BE2C (cell line): ENCODE measurements at places on chromosomes 6 and 20.

- DNase-seq: no peak
These were observed 6.6 kb downstream of the GMPR start for GRCh38 chr6:16244869-16245451.

GRCh38 chr20:3461211-3461771, 9.5 kb upstream of the ATRN start:
- no peak for DNase-seq

DNA sequence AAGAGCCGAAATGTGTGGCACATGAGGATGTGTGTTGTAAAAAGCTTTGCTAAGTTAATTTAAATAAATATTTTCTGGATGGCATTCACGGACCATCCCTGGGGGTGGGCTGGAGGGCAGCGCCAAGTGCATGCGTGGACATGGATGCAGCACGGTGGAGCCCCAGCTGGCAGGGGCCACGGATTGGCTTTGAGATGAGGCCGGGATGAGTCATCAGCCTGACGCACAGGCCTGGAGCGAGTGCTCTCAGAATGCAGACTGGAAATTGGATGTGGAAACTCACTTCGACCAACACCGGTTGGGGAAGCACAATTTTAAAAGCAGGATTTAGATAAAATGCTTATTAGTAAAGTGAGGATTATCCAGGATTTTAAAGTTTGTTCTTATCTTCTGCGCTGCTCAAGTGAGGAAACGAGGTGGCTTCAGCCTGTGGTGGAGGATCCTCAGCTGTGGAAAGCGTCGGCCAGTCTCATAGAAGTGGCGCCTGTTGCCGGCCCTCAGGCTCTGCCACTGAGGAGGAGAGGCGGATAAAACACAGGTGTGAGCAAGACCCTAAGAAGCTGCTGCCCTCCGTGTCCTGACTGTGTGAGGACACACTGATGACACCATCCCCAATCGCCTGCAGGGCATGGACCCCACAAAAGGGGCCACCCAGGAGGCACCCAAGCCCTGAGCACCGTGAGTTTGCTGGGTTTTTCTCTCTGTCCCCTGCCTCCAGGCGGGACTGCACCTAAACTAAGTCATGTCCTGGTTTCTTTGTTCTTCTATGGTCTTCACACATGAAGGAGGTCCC, 279.7 kb downstream of the CDH4 start:
- DNase-seq: no peak

DNA sequence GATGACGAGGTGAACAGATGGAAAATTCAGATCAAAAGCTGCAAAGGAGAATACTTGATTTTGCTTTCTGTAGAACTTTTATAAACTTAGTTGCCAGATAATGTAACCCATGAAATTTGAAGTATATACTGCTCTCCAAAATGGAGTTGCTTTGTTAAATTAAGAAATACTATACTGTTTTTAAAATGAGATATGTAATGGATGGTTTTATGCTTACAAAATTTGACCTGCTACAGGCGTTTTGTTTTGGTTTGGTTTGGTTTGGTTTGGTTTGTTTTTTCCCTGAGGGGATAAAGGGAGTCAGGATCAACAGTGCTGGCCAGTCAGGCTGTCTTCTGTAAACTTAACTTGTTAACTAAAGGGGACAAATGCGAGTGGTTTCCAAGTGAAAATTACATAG, 55.6 kb upstream of the KIF25 start:
- no peak for DNase-seq
